Activated T-cell treated with anti-CD3 and anti-CD28 coated beads, Interleukin-2, amount 50 U/mL, for 48 hours (primary cell): ENCODE measurements at places on chromosomes 4 and X.

DNA sequence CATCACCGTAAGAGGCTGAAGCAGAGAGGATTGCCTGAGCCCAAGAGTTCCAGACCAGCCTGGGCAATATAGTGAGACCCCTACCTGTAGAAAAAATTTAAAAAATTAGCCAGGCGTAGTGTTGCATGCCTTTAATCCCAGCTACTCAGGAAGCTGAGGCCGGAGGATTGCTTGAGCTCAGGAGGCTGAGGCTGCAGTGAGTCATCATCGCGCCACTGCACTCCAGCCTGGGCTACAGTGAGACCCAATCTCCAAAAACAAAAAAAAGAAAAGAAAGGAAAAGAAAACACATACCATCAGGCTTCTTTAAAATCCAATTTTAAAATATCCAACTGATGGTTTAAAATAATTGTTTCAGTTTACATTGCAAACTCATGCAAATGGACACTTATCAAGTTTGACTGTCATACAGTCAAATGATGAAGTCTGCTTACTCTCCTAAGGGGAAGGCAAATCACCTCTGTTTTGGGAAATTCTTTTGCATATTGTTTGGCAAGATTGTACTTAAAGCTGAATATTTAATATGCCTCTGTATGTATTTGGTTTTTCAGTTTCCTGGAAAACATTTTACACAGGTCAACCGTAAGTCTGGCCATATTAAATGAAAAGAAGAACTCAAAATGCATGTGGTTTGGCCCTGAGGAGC is 23.7 kb upstream of the TENM3 start:
- no peak for DNase-seq

GRCh38 chrX:13691841-13692371 is 3.0 kb downstream of the RAB9A start:
- no peak for DNase-seq

DNA sequence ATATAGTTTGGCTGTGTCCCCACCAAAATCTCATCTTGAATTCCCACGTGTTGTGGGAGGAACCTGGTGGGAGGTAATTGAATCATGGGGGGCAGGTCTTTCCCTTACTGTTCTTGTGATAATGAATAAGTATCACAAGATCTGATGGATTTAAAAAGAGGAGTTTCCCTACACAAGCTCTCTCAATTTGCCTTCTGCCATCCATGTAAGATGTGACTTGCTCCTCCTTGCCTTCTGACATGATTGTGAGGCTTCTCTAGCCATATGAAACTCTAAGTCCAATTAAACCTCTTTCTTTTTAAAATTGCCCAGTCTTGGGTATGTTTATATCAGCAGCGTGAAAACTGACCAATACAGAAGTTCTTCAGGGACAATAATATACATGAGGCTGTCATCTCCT is 425.1 kb downstream of the PABPC4L start:
- DNase-seq, result no peak

DNA sequence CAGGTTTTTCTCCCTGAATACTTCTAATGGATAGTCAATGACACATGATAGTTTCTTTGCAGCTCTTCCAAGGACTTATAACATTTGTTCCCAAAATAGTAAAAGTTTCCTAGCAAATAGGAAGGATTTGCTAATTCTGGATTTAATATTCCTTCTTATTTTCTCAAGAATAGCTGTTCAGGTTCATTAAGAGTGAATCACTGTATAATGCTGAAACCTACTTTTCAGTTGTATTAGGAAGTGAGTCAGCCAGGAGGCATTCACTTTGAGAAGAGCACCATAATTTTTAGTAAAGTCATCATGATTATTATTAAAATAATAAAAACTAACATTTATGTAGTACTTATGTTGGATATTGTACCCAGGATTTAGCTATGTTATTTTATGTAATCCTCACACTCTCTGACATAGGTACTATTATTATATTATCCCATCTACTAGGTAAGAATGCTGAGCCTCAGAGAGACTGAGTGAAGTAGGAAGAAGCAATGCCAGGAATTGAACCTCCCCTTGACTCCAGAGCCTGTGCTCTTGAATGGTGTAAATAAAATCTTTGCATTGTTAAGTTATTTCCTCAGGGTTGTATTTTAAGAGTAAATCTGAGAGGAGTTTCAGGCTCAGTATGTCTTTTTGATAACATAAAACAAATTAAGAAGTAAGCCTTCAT is 114.8 kb downstream of the REELD1 start:
- no peak for DNase-seq

DNA sequence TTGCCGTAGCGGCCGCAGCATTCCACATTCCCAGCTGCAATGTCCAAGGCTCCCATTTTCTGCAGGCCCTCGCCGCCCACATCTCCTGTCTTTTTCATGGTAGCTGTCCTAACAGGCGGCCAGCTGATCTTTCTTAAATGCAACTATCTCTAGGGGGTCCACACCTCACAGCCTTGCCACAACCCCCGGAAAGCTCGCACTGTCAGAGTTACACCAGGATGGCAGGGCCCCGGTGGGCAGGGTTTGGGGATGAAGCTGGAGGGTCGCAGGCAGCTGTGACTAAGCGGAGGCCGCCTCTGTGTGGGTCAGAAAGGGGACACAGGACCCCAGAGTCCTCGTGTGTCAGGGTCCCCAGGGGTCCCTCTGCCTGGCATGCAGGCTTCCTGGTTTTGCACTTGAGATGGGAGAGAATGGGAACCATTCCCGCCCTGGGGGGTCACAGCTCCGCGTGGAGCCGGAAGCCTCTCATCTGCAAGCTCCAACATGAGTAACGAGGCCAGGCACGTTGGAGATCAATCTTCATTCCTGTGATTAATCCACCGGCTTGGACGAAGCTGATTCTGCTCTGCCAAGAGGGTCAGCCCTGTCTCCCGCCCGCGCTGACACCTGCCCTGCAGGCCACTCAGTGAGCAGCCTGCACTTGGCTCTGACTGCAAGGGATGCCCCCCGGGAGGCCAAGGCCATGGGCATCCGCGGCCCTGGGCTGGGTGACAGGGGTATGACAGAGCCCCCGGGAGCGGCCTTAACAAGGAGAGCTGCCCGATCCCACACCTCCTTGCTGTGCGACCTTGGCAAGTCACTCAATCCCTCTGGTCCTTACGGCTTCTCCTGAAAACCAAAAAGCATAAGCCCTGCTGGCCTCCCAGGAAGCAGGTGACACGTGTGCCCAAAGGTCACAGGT is 97.9 kb downstream of the ADRA2C start:
- no peak for DNase-seq

- no peak for DNase-seq
These were observed 75.9 kb upstream of the CAMK2D start for GRCh38 chr4:113837397-113837796.

GRCh38 chr4:114691865-114692264 is 93.3 kb downstream of the UGT8 start:
- no peak for DNase-seq

GRCh38 chr4:177220376-177220775 is 89.3 kb upstream of the NEIL3 start:
- DNase-seq, result no peak

GRCh38 chrX:119228512-119229252 is 7.4 kb upstream of the PGRMC1 start:
- no peak for DNase-seq

- no peak for DNase-seq
These were observed 7.9 kb downstream of the FAM200B start for GRCh38 chr4:15689540-15689939.

DNA sequence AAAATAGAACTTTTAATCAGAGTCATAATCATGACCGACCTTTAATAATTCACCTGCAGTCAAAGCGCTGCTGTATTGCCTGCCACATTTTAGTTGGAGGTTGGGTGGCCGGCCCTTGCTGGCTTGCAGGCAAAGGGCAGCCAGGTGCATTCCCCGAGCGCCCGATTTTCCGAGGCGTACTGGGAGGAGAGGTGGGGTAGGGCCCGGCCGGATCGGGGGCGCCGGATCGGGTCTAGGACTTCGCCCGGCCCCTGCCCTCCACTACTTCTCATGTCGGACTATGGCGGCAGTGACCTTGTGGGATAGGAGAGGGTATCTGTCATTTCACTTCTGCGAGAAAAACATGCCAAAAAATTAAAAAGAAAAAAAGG is 2.5 kb upstream of the RS1 start:
- DNase-seq, result peak; percentile 39

- no peak for DNase-seq
These were observed 638.4 kb downstream of the IL1RAPL1 start for GRCh38 chrX:29225670-29226069.

- peak; percentile 25 for DNase-seq
These were observed 59.9 kb downstream of the PROM1 start for GRCh38 chr4:16023776-16024408.

DNA sequence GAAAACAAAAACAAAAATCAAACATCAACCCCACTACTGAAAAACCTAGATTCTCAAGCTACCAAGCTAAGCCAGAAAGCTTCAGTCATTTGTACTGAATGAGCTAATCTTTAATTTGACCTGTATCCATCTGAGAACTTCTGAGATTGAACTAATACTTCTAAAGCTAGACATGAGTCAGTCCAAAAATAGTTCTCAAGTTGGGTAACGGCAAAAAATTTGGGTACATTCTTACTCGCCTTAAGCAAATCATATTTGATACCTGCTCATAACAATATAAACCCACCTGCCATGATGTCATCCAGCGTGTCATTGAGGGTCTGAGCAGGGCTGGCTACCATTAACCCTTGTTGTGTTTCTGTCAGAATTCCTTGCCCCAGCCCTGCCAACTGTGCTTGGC is 69.7 kb upstream of the COX18 start:
- no peak for DNase-seq

GRCh38 chr4:148366251-148366650 is 76.0 kb downstream of the NR3C2 start:
- DNase-seq, result no peak

DNA sequence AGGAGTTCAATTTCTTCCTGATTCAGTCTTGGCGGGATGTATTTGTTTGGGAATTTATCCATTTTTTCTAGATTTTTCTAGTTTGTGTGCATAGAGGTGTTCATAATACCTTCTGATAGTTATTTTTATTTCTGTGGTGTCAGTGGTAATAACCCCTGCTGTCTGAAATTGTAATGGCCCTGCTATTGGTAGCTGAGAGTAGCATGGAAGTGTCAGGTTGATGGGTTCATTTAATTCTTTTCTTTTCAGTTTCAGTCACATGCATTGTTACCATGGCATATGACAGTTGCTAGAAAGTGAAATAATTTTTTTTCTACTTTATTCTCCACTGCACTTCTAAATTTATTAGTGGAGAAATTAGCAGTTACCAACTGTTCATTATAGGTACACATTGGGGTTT is 20.7 kb downstream of the AR start:
- no peak for DNase-seq

DNA sequence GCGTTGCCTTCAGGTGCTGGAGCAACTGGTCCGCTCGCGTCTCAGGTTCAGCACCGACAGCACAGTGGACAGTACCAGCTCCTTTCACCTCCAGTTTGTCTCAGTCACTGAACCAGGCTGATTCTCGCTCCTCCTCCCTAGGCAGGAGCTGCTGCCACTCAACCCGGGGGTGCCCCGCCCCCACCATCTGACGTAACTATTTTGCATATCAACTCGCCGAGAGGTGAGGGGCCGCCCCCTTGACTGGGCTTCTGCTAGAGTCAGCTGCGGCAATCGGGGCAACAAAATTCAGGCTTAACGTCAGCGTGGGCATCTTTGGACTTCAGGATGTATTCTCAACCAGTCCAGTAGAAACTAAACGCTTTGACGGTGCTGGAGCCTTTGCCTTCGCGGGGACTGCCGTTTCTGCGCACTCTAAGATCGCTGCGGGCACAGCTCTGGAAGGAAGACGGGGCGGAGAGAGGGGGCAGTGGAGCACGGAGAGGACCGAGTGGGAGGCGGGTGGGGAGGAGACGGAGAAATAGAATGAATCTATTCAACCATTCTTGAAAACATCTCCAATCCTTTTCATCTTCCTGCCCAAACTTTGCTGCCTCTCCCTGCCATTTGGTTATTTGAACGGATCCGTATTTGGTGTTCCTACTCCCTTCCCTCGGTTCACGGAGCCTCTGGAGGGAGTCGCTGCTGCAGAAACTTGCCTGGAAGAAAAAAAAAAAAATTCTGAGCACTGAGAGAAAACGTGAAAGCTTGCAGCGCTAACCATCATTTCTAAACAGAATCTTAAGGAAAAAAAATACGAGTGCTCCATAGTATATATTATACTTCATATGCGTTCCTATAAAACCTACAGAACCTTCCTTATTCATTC is at the start of gene FSTL5:
TSS of gene FSTL5 (minus strand) at position 109 of the 868 bp plus-strand sequence. CDS start 52,604 bp downstream, outside the sequence.
- peak; percentile 58 for DNase-seq

DNA sequence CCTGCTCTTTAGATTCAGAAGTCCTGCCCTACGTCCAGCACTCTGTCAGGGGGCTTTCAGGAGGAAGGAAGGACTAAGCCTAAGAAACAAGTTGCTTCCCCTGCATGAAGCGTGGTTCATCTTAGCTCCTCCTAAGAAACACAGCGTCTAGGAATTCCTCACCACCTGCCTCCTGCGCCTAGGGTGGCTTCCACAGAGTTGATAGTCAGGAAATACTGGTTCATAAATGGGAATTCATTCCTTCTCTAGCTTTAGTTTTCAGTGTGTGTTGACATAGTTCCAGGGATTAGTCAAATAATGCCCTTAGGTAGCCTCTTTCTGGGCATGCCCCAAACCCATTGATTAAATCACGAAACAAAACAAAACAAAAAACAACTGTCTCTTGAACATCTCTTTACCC is 1.7 kb upstream of the MXRA5 start:
- DNase-seq, result no peak

GRCh38 chr4:106095408-106095807 is 200.1 kb downstream of the NPNT start:
- DNase-seq, result no peak

- no peak for DNase-seq
These were observed 72.0 kb downstream of the FRMPD4 start for GRCh38 chrX:12210196-12210815.

GRCh38 chr4:136329042-136329662 is 1203.1 kb downstream of the PCDH18 start:
- no peak for DNase-seq

GRCh38 chrX:69362354-69362753 is 141.8 kb upstream of the NALF2 start:
- no peak for DNase-seq

- DNase-seq, result no peak
These were observed 33.4 kb upstream of the MSMO1 start for GRCh38 chr4:165293927-165294649.

DNA sequence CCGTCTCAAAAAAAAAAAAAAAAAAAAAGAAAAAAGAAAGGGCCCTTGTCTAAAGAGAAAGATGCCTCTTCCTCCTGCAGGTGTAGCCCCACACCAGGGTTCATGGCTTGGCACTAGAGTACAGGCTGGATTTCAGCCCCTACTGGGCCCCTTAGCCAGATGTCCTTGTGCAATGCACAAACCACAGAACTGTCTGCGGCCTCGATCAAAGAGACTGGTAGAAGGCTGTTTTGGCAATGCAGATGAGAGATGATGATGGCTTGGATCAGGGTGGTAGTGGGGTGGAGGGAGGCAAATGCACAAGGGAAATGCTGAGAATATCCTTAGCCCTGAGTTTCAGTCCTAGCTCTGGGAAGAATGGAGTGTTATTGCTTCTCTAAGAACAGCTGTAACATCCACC is 26.5 kb upstream of the TSR2 start:
- DNase-seq, result no peak

- no peak for DNase-seq
These were observed 448.2 kb upstream of the FAT1 start for GRCh38 chr4:187171706-187172339.

GRCh38 chr4:184368290-184368689 is 106.1 kb downstream of the IRF2 start:
- no peak for DNase-seq

- no peak for DNase-seq
These were observed 555 bp upstream of the ELMOD2 start for GRCh38 chr4:140523370-140523856.
